T-helper 9 cell (primary cell): ENCODE measurements at places on chromosomes 4 and X.

- DNase-seq, result no peak
These were observed 29.9 kb upstream of the GPC4 start for GRCh38 chrX:133444952-133445831.

- no peak for DNase-seq
These were observed 50.8 kb downstream of the DTHD1 start for GRCh38 chr4:36332023-36332781.

DNA sequence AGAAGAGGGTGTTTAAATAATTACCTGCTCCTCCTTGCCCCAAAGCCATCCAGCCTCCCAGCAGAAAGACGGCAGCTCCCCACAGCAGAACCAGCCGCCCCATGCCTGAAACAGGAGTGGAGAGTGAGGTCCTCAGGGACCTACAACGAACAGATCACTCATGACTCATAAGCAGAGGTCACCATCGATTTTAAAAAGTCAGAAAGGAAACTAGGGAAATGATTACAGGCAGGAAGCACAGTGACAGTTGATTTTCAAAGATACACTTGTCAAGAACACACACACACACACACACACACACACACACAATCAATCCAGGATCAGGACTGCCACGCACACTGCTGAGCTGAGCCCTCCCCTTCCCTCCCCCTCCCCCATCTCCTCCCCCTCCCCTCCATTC, at the start of gene CRLF2:
CRLF2 (minus strand) TSS at position 118 of the 400 bp plus-strand sequence; CDS start at position 103, 15 bp downstream.
- no peak for DNase-seq

GRCh38 chr4:143402776-143403552, 66.3 kb downstream of the GAB1 start:
- no peak for DNase-seq

DNA sequence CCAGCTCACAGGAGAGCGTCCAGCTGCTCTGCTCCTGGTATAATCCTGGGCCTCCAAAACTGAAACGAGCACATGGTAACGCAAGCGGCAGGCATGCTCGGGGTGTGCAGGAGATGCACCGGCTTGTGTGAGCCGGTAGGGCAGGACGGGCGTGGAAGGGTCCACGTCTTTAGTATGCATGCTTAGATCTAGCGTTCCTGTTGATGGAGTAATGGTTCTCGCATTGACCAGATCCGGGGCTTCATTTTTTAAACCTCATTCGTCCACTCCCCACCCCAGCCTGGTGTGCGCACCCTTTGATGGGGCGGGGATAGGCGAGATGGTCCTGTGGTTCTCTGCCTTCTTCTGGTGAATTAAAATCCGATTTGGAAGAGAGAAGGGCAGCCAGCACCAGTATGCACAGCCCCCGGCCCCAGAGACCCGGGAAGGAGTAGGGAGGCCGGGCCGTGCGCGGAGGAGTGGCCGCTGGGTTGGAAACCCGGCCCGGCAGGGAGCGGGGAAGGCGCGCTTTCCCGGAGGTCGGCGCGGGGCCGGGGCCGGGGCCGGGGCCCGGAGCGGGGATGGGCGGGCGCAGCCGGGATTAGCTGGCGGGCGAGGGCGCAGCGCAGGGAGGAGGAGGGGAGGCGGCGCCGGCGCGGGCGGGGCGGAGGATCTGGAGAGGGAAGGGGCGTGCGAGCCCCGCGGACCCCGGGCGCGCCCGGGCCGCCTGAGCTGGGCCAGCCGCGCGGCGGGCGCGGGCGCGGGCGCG, 39.9 kb downstream of the FAM149A start:
- DNase-seq, result no peak

DNA sequence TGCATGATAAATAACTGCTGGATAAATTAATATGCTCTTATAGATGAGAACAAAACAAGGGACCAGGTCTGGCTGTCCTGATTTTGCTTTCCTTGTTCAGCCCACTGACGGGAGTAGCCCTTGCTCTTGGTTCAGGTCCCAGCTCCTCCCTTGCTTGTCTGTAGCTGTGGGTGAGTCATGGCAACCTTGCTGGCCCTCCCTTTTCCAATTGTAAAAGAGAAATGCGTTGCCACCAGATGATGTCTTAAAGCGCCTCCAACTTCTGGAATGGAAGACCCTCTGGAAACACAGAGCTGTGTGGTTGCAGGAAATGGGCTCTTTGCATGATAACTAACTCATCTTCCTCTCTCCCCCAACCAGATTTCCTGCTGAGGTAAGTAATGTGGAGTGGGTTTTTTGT, 171.4 kb downstream of the AASDH start:
- no peak for DNase-seq

DNA sequence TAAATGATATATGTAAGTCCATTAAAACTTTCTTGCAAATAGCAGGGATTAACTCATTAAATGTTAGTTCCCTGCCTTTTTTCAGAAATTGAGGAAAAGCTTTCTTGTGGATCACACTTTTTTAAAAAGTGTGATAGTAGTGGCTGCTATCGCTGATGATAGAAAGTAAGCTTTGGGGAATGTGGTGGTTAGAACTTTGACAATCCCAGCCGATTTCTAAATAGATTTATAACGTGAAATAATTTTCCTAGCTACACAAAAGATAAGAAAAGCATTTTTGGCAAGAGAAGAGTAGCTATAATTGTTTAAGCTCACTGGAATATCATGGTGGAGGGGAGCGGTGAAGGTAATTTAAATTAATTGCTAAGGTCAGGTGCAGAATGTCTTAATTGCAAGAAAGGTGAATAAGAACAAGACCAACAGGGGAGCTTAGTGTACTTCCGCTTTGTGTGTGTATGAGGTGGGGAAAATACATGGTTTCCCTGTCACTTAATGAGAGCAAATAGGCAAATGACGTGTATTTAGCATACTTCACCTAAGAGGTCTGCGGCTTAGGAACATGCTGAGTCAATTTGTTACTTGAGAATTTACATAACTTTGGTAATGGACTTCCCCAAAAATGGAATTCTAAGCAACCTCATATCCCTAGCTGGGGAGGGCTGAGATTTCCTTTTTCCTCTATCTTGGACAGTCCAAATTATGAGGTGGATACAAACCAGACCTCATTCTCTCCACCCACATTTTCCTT, 11.7 kb upstream of the IL21 start:
- no peak for DNase-seq

- no peak for DNase-seq
These were observed 81.9 kb downstream of the AFF2 start for GRCh38 chrX:148582353-148582752.

DNA sequence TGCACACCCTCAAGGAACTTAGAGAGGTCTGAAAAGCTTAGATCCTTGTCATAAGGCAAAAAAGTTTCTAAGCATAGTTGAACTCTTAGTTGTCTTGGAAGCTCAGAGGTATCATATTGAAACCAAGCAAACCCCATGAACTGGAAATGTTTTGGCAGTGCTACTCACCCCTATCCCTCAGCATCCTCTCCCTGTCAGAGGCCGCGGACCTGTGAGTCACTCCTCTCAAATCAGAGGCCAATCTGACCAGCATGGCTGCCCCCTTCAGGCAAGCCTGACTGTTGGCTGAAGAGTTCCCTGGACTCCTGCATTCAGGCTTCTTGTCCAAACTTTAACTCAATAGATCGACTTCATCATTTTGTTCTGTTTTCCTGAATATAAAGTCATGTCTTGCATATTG, 69.4 kb downstream of the KCNIP4 start:
- no peak for DNase-seq

DNA sequence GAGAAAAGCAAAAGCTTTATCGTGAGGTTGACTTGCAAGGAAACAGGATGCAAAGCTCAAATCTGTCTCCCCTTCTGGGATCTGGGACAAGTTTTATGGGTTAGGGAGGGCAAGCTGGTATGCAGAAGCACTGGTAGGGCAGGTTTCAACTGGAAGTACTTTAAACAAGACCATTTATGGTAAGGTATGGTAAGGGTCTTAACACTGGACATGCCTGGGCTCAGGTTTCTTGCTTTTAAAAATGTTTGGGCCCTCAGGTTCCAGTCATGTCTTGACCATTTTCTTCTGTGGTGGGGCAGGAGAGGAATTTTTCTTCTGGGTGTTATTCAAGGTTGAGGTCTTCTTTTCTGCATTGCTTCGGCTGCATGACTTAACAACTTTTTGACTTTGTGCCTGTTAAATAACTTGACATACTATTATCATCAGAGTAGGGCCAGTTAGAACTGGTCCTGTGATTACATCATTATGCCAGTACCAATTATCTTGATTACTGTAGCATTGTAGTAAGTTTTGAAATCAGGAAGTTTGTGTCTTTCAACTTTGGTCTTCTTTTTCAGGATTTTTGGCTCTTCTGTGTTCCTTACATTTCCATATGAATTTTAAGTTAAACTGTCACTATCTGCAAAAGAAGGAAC, 33.7 kb downstream of the CD38 start:
- no peak for DNase-seq

- no peak for DNase-seq
These were observed 773 bp downstream of the DAPP1 start for GRCh38 chr4:99817309-99817890.

- no peak for DNase-seq
These were observed 6.9 kb downstream of the ATP7A start for GRCh38 chrX:77917294-77917933.

DNA sequence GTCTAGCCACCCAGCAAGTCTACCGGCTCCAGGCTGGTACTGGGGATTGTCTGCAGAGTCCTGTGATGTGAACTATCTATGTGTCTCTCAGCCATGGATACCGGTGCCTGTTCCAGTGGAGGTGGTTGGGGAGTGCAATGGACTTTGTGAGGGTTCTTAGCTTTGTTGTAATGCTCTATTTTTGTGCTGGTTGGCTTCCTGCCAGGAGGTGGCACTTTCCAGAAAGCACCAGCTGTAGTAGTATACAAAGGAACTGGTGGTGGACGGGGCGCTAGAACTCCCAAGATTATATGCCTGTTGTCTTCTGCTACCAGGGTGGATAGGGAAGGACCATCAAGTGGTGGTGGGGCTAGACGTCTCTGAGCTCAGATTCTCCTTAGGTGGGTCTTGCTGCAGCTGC, 306.4 kb upstream of the POF1B start:
- DNase-seq, result no peak

- no peak for DNase-seq
These were observed 194.8 kb downstream of the SOWAHB start for GRCh38 chr4:76703123-76703490.
